ENCODE measurements at places on chromosomes 4 and X.
A peak's percentile ranks its signal among the peaks of the same experiment; 100 is the strongest.

DNA sequence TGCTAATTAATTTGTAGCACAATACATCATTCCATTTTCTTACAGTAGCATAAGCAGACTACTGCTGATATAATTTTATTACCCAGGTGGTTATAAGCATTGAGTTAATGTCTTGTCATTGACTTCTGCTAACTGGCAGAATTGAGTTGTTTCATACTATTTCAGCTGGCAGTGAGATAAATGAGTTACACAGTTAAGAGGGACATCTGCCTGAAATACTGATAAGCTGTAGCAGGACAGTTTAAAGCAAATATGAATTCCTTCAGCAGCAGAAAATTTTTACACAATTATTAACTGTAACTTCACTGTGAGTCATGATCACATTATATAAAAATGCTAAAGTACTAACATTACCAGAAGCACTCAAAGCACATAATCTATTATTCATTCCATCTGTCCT, 326.8 kb downstream of the INPP4B start:
- DNase-seq, result no peak

DNA sequence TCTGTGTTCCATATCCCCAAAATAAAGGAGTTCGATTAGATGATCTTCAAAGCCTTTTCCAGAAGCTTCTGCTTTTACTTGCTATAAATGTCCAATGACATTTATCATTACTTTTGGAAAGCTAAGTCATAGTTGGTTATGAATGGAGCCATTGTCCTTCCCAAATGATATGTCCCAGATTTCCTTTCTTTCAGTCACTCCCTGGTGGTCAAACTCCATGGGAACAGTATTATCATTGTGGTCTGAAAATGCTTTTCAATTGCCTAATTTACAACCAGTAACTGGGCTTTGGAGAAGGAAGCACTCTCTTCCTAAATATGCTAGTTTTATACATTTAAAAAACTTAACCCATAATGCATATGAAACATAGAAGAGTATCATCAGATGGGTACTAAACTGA, 571.5 kb upstream of the AMOT start:
- DNase-seq, result no peak

- DNase-seq, result no peak
These were observed 338.4 kb downstream of the NR3C2 start for GRCh38 chr4:148103597-148104355.

- DNase-seq, result no peak
These were observed 96.3 kb downstream of the GEMIN8 start for GRCh38 chrX:13933352-13933751.

DNA sequence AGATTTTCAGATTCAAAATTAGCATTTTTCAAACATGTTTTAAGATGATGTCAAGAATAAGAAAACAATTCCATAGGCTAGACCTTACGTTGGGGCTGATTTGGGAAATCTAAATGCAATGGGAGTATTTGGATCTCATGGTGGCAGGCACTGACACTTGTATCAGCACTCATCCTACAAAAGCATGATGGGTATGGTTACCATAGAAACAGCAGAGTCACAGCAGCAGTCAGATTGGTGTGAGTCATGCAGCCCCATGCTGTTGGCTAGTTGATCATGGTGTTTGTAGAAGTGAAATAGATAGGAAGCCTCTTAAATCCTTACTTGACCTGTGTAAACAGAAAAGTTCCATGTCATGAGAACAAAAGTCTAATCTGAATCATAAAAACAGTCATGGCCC, 1637.3 kb upstream of the PABPC4L start:
- DNase-seq, result no peak

DNA sequence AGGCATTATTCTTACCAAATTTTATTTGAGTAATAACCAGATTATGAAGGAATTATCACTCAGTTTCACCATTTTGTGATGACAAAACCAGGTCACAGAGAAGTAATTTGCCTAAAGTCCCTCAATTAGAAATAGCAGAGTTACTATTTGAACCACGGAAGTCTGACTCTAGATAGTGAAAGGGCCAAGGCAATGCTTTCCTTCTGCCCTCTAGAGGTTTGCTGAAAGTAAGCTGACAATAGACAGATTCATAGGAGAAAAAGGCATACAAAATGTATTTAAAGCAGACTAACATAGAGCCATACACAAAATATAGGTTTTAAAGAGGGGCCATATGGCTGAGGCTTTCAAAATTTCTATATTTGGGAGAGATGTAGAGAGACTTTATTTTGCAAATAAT, 43.1 kb downstream of the CXXC4 start:
- DNase-seq, result peak; percentile 6

DNA sequence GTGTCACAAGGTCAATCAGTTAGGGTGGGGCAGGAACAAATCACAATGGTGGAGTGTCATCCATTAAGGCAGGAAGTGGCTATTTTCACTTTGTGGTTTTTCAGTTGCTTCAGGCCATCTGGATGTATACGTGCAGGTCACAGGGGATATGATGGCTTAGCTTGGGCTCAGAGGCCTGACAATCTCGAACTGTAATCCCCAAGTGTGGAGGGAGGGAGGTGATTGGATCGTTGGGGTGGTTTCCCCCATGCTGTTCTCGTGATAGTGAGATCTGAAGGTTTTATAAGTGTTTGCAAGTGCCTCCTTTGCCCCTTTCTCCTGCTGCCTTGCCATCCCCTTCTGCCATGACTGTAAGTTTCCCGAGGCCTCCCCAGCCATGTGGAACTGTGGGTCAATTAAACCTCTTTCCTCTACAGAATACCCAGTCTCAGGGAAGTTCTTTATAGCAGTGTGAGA, 36.7 kb upstream of the STS start:
- no peak for DNase-seq

- DNase-seq, result no peak
These were observed 178.6 kb downstream of the ZNF674 start for GRCh38 chrX:46366381-46367207.

DNA sequence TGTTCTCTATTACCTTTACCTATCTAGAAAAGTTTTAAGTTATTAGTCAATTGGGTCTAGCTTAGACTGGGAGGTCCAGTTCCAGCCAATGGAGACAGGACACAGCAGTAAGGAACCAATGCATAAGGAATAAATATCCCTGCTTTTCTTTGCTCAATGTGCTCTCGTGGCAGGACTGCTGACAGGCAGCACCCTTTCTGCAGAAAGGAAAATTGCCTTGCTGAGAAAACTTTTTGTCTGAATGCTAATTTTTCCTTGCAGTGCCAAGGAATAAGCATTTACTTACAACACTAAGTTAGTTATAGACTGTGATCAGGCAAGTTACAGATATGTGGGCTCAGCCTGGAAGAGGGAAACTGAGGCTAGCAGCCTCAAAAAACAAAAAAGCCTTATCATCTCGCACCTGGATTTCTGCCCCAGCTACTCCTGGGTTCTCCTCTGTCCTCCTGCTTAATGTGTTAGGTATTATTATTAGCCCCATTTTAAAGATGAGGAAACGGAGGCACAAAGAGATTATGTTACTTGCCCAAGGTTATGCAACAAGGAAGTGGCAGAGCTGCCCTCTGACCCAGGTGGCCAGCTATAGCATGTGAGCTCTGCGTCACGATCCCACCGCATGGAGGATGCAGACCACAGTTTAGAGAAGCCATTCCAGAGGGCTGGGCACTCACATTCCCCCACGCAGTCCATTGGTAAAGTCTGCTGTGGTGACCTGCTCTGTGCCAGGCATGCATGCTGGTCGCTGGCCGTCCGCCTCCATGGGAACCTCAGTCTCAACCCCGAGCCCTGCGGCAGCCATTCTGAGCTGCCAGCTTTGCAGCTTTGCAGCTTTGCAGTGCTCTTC, 40.5 kb upstream of the C4orf50 start:
- DNase-seq, result no peak

GRCh38 chrX:625137-625691, 5.4 kb upstream of the SHOX start:
- DNase-seq, result no peak

GRCh38 chr4:3472411-3473141, 9.5 kb downstream of the DOK7 start:
- peak; percentile 24 for DNase-seq

DNA sequence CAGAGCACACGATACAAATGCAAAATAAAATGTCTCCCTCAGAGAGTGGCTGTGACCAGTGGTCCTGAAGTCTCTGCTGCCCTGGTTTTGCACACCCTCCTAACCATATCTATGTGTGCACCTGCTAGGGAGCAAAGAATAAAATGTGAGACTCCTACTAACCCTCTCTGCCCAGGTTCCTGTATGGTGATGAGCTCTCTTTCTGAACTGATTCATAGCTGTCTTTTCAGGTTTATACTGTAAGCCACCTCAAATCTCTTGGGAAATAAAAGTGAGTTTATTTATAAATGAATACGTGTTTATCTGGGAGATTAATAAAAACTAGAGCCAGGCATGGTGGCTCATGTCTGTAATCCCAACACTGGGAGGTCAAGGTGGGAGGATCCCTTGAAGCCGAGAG, 126.0 kb upstream of the RBPJ start:
- no peak for DNase-seq

GRCh38 chr4:177546745-177547144, 104.5 kb upstream of the AGA start:
- DNase-seq, result no peak

- no peak for DNase-seq
These were observed 6.8 kb upstream of the SHOX start for GRCh38 chrX:623599-624315.

GRCh38 chrX:9605484-9605883, 140.6 kb downstream of the TBL1X start:
- DNase-seq, result no peak

GRCh38 chrX:19855700-19856381, 31.6 kb downstream of the SH3KBP1 start:
- DNase-seq, result no peak

- DNase-seq, result no peak
These were observed 124.5 kb upstream of the HCCS start for GRCh38 chrX:10986616-10987015.

DNA sequence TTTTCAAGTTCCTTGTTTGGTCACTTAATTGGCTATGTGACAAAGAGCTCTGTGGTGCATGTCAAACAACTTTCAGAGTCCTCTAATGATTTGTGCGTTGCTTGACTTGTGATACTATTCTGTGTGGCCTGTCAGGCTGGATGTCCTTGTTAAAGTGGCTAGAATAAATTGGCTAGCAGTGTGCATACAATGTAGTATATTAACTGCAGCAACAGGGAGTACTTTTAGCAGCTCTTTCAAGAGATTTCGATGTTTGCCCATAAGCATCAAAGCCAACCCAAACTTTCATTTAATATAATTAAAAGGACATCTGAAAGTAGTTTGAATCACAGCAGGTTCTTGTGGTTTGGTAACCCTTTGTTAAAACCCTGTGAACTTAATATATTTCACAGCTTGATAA, 718.9 kb downstream of the ADGRL3 start:
- DNase-seq, result no peak

DNA sequence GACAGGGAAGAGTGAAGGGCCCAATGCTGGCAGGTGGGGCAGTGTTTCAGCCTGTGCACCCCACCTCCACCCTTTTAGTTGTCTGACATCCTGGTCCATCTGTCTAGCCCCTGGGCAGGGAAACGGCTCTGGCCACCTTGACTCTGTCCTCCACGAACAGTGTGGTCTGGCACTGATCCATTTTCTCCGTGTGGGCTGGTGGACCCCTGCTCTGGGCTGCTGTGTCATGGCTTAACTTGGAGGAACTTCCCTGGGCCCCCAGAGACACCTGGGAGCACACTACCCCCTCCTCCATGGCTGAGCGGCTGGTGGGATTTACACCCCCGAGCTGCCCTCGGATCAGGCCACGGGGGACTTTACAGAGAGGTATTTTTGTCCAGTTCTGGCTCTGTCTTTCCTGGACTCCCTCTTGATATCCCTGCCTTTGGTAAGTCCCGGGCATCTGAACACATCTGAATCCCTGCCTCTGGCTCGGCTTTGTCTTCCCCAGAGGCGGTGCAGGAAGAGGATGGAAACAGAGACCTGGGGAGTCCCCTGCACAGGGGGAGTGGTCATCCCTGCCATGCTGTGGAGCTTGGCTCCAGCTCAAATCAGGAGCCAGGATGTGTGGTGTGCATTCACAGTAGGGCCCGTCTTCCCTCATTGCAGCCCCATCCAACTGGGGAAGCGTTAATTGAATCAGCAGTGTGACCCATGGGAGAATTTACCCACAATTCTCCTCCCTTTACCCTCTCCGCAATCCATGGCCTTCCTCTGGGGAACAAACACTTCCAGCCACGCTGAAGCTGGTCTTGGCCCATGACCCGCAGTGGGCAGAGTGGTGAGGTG, 6.3 kb upstream of the NKX1-1 start:
- DNase-seq, result no peak

DNA sequence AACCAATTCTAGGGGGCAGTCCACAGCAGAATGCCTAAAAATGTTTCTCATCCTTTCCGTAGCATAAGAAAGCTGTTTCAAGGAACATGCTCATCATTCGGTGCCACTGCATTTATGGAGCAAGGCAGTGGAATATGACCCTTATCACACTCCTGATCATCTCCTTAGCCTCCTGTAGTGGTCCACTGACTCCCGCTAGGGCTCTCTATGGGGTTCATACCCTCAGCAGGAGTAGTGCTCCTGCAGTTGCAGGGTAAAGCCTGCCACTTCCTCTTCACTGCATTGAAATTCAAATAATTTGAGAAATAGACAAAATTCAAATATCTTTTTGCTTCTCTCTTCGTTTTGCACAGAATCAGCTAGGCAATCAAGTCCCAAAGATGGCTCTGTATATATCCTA, 107.0 kb downstream of the NDST3 start:
- no peak for DNase-seq

GRCh38 chr4:39616651-39617050, 22.0 kb downstream of the SMIM14 start:
- no peak for DNase-seq

GRCh38 chr4:77852892-77853495, 9.6 kb upstream of the MRPL1 start:
- no peak for DNase-seq

DNA sequence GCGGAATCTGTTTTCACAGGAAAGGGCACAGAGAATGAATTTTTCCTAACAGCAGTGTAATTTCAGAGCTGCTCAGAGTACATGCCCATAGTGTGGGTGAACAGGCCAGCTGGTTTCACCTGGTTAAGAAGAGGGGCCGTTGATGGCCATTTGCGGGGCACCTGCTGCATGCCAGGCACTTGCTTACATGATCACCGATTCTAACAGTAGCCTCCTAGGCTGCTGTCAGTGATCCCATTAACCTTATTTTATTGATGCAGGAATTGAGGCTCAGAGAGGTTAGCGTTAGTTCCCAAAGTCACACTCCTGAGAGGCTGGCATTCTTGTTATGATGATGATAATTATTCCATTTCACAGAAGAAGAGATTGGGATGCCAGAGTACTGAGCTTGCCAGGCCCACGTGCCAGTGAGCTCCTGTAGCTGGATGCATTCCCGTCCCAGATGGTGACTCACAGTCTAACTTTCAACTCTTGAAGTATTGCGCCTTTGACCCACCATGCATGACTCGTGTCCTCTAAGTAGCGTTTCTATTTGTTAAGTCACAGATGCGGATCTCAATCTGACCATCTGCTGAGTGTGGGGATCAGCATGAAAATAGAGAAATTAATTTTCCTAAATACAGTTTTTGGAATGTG, 76.5 kb downstream of the PSAPL1 start:
- no peak for DNase-seq

All from NCI-H345 (cell line).